ENCODE measurements at places on chromosomes 7 and 10.

DNA sequence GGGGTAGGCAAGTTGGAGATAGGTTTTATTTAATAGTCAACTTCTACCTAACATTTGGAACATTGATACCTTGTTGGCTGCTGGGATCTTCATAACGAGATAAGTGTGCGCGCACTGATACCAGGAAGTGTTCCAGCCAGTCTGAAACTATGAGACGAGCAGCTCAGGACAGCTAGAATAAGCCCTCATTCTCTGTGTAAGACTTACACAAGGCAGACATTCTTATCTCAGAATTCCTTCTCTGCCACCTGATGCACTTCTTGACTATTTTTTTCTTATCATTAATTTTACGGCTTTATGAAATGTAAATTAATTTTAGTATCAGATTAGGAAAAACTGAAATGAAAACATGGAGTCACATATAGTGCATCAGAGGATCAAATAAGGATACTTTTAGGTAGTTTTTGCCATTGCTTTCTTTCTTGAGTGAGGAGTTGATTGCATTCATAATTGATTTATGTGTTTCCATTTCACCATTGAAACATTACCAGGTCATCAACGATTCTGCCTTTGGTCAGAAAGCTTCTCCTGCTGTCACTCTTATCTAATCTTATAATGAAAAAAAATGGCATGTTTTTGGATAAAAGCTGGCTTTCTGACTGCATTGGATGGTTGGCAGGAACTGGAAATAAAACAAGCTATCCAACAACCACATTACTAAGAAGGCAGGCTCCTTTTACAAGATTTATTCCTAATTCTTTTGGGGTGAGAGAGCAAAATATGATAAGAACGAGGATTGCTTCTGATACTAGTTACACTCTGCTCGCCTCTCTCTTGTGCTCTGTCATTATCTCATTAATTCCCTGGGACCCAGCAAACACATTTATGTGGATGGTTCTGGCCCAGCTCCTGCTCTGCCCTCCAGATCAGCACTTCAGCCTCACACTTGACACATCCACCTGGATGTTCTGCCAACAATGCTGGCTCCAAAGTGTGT is 40.4 kb upstream of the ABCB5 start:
- DNase-seq = no peak

- DNase-seq = no peak
Measured at GRCh38 chr10:44105696-44106095, 279.2 kb downstream of the CXCL12 start.

DNA sequence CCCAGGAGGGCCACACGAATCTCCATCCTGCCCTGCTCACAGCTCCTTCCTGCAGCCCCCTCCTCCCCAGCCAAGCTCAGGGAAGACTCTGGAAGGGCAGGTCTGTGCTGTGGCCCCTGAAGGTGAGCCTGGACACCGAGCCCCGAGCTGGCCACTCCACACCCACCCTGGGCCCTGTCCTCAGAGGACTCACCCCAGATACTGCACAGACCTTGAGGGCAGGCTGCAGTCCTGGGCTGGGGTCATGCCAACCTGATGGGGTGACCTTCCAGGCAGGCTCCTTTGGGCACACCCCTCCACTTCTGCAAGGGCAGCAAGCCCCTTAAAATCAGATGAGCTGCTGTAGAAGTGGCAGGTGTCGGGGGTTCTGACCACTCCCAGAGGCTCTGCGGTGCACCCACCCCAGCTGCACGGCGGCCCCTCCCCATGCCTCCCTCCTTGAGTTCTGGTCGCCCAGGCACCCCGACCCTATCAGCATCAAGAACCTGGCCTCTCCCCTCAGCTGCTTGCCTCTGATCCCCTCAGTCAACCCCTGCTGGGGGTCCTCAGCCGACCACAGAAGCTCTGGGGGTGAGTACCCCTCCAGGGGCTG is 24.3 kb downstream of the YKT6 start:
- DNase-seq = no peak

DNA sequence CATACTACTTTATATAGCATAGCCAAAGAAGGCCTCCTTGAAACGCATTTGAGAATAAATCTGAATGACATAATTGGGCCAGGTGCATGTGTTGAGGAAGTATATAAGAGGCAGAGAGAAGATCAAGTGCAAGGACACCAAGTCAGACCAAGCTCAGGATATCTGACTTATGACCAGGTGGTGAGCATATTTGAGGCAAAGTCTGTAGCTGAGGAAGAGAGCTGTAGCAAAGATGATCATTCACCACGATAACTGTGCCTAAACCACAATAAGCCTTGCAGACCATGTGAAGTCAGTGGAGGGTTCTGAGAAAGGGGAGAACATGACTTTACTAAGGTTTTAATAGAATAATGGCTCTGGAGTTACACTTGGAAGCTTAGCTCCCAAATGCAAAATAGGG is 292.3 kb downstream of the SORCS1 start:
- DNase-seq = no peak

DNA sequence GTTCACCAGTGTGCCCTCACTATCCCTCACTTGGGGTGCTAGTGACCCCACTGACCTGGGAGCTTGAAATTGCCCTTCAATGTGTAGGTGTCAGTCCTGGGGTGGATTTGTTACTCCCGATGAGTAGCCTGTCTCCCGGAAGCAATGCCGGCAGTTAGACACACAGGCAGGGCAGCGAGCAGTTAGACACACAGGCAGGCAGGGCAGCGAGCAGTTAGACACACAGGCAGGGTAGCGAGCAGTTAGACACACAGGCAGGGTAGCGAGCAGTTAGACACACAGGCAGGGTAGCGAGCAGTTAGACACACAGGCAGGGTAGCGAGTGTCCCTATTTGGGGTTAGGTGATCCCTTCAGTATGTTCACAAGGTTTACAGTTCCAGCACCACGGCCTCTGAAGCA is 44.0 kb downstream of the VWA2 start:
- DNase-seq = no peak

DNA sequence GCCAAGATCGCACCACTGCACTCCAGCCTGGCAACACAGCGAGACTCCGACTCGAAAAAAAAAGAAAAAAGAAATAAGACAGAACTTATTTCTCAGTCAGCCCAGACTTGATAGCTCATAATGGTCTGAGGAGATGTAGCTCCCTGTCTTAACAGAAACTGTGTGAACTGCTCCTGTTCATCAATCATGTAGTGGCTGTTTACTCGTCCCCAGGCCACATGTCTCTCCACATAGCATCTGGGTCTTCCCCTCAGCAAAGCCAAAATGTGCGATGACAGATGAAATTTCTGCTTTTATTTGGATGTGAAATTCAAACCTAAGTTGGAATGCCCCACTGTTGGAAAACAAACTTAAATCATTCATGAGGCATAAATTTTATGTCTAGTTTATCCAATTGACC is 219.0 kb downstream of the CACNA2D1 start:
- DNase-seq = no peak

DNA sequence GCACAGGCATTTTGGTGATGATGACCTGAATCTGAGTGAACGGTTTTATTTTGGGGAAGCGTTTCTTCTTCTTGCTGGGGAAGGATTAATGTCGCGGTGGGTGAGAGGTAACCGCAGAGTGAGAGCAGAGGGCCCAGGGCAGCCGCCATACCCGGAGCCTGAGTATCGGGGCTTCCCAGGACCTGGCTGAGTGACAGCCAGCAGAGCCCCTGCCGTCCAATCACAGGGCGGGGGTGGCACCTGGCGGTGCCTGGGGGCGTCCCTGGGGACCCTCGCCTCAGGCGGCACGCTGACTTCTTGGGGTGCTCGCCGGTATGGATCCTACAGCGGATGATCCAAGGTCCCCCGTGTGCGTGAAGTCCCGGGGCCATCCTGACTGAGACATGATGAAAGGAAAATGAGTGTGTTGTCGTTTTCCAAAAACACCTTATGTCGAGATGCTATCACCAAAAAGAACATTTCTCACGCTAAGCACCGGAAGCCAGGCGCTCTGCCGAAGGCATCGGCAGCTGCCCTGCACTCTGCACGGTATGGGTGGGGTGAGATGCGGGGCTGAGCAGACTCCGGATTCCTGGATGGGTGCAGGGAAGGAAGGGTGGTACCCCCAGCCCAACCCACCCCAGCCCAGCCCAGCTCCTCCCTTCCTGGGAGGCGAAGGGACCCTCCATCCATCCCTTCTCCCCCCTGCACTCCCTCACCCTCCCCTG is 227.9 kb upstream of the SHH start:
- no peak for DNase-seq

DNA sequence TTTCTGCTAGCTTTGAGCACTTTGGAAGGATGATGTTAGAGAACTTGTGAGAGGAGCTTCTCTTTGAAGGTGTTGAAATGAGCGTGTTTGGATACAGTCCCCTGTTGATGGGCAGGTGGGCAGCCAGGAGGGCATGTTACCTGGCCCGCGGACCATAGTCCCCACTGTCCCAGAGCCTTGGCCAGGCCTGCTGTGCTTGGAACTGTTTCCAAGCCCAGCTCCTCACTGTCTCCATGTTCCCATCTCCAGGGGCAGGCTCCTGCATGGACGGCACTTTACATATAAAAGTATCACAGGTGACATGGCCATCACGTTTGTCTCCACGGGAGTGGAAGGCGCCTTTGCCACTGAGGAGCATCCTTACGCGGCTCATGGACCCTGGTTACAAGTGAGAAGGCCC is 27.2 kb upstream of the TRIM8 start:
- no peak for DNase-seq

GRCh38 chr10:75450644-75451640 is 19.5 kb downstream of the LRMDA start:
- no peak for DNase-seq

- DNase-seq = no peak
Measured at GRCh38 chr7:139626817-139627216, 103.3 kb downstream of the CLEC2L start.

GRCh38 chr10:117165538-117166417 is 27.7 kb upstream of the VAX1 start:
- peak; percentile 14 for DNase-seq
